ENCODE measurements at places on chromosomes 2 and 18.

DNA sequence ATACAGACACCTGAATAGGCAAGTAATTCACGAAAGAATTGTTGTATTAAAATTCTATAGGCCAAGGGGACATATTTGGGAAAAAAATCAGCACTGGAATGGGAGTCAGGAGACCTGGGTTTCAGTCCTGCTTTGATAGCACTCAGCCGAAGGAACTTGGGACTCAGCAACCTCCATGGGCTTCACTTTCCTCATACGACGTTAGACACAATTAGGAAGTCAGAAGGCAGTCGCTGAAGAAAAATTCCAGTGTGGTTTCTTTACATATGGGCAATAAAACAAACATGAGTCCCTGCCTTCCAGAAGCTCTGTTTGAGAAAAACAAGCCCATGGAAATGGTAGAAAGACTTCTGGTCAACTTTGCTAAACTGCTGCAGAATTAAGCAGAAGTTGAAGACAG lies 15.1 kb upstream of the CYRIA start:
- no peak for DNase-seq

DNA sequence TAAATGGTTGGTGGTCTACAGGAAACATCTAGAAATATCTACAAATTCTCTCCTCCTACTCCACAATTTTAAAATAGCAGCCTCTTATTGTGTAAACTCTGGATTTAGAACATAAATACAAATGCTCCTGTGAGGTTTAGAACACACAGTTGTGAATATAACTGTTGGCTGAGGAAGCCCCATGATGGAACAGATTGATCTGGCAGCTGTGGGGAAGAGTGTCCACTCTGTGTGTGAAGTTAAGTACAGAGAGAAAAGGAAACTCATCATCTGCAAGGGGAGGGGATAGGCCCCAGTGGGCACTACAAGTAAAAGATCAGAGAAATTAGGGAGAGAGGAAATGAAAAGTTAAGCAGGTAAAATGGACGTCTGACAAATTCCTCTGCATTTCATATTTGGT lies 422.7 kb upstream of the FSHR start:
- DNase-seq: no peak

DNA sequence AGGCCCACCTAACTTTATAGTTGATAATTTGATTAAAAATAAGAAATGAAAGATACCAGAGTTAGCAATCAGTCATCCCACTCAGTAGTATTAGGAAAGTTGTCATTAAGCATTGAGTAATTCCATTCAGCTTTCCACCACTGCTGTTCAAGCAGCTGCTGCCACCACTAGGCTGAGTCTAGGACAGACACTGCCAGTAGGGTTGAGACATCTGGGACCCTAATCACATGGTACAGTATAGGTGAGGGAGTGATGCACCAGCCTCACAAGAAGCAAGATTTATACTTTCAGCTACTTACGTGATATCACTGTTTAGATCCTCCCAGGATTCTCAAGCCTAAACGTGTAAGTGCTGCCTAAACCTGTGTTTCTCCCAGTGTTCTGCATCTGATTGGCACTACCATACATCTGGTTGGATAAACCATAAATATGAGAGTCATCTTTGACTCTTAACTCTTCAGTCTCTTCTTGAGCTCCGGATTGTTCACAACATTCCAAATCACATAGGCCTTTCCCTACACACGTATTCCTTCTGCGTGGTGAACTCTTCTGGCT lies 3.2 kb downstream of the UBXN4 start:
- DNase-seq: no peak

- DNase-seq: no peak
Measured at GRCh38 chr2:46568212-46569009, 89.0 kb downstream of the TMEM247 start.

DNA sequence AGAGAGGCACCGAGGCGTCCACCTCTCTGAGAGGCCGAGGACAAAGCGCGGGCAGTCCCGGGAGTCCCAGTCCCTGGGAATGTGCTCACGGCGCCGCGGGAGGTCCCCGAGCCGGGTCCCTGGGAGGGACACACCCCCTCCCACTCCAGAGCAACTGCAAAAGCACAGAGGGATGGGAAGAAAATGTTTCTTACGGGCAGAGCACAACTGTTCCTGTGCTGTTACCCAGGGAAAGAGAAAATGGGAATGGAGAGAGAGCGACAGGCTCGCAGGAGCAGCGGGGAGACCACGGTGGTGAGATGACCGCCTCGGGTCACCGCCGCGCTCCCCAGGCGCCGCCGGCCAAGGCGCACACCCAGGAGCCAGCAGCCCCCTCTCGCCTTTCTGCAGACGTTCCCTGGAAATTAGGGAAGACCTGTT lies 1.2 kb upstream of the BCL11A start:
- DNase-seq: no peak

GRCh38 chr2:121085801-121086200 lies 199.2 kb downstream of the TFCP2L1 start:
- no peak for DNase-seq

GRCh38 chr2:237407700-237408099 lies 6.3 kb downstream of the COL6A3 start:
- DNase-seq: no peak

DNA sequence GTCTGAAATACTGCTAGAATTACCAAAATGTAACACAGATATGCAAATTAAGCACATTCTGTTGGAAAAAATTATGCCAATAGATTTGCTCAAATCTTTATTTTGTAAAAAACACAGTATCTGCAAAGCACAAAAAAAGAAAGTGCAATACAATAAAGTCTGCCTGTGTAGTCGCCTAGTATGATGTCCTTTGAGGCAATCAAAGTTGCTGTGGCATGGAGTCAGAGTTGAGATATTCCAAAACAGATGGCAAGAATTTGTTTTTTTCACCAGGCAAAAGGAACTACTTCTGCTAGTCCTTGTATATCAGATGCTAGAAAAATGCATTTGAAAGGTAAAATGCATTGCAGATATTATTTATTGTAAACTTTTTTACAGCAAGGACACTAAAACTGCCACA lies 531.3 kb upstream of the TMEFF2 start:
- no peak for DNase-seq

- DNase-seq: no peak
Measured at GRCh38 chr18:46291149-46291548, 187.0 kb downstream of the HAUS1 start.

GRCh38 chr2:112893752-112894151 lies 17.2 kb upstream of the IL37 start:
- no peak for DNase-seq

DNA sequence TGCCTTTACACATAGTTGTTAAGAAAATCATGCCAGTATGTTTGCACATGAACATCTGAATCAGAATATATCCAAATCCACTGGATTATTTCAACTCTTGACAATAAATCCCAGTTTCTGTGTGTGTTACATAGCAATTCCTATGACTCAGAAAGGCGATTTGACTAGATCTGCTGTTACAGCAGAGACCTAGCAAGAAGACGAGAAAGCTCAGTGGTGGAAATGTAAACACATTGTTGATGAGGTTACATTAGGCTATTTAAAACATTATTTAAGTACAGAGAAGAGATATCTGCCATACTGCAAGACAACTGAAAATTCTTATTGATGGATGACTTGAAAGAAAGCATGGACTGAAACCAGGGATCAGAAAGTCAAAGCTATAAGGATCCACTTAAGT lies 73.0 kb upstream of the SMIM21 start:
- no peak for DNase-seq

- DNase-seq: no peak
Measured at GRCh38 chr2:228699400-228699799, 517.9 kb upstream of the SPHKAP start.

- no peak for DNase-seq
Measured at GRCh38 chr2:43011158-43011491, 215.3 kb downstream of the ZFP36L2 start.

DNA sequence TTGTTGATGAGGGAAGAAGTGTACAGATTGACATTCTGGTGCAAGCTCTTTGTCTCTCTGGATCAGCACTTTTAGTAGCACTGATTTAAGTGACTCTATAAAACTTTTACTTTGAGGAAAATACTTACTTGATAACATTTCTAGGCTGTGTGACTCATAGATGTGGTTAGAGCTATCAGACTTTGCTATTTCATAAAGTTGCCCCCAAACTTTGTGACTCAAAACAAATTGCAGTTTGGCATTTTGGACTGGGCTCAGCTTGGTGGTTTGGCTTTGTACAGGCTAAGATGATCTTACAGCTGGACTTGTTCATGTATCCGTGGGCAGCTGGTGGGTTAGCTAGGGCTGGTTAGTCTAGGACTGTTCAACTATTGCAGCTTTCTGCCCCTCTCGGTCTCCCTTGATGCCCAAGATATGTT lies 42.1 kb upstream of the GLS start:
- DNase-seq: no peak

DNA sequence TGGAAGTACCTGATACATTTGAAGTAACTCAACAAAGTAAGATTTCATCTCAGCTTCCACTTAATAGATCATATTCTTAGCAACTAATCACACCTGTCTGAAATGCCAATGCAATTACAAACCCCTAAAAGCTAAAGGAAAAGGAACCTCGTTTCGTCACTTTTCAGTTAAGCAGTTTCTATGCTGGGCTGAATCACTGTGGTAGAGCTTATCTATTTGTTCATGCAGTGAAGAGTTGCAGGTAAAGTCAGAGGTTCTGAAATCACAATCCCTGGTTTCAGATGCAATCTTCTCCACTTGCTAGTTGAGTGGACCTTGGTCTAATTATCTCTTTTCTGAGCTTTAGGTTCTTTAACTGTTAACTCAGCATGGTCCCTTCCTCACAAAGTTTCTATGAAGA lies 6.3 kb downstream of the HRH4 start:
- DNase-seq: no peak

DNA sequence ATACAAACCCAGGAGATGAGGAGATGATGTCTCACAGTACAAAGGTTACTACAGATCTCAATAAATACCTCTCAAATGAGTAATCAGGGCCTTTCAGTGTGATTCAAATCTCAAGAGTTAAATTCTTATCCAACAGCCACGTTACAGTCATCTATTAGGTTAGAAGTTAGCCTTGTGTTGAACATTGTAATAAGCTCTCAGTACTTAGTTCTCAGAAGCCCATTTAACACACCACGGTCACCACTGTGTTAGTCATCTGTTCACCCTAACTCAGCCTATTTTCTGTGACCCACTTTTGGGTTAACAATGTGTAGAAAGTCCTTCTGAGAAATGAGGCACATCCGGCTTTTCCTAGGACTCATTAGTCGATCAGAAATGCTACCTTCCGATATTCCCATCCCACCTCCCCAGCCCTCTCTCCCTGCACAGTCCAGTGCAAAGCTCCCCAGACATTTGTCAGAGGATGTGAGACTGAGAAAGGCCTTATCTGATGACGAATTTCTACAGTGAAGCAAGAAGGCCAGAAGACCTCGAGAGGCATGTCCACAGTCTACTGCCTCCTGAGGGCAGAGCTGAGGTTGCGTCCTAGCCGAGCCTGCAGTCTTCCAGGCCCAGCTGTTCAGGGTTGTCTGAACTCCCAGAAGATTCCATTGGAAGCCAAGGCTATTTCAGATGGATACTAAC lies 92.6 kb downstream of the ACTR2 start:
- no peak for DNase-seq

DNA sequence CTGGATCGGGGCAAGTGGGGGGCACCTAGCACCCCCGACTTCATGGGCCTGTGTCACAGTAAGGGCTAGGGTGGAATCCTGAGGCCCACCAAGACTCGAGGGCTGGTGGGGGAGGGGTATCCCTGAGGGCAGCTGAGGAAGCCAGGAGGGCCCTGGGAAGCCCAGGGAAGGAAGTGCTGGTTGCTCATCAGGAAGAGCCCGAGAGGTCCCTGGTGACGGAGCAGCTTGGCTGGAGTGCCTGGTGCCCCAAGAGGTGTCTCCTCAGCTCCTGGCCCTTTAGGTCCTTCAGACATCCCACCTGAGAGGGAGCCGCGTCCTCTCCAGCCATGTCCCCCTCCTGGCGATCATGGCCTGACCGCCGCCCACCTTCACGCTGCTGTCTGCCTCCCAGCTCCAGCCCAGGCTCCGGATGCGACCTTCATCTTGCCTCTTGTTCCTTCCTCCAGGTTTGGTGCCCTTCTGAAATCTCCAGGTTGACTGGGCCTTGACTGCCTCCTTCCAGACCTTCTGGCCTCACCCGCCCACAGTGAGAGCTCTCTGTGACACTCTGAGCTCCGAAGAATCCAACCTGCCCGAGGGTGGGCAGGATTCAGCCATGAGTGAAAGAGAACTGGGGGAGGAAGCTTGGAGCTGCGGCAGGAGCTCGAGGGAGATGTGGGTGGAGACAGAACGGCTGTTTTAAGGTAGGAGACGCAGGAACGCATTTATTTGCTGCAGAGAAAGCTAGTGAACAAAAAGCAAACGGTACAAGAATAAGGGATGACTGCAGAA lies 42.7 kb upstream of the SEMA4C start:
- no peak for DNase-seq

DNA sequence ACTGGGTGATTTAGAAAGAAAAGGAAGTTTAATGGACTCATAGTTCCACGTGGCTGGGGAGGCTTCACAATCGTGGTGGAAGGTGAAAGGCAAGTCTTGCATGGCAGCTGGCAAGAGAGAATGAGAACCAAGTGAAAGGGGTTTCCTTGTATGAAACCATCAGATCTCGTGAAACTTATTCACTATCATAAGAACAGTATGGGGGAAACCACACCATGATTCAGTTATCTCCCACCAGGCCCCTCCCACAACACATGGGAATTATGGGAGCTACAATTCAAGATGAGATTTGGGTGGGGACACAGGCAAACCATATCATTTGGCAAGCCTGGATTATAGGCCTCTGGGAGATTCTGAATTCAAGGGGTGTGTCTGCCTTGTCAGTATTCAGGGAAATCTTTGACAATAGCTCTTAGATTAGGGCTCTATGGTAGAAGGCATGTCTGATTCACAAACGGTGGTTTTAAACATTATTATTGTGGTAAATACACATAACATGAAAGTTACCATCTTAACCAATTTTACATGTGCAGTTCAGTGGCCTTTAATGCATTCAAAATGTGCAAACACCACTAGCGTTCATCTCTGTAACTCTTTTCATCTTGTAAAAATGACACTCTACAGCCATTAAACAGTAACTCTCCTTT lies 15.3 kb upstream of the PLB1 start:
- DNase-seq: no peak

GRCh38 chr18:13379062-13379865 lies 160.7 kb downstream of the LDLRAD4 start:
- no peak for DNase-seq

- no peak for DNase-seq
Measured at GRCh38 chr2:127095784-127096183, 11.2 kb downstream of the BIN1 start.

- no peak for DNase-seq
Measured at GRCh38 chr2:109239720-109240119, 110.7 kb downstream of the SH3RF3 start.

GRCh38 chr2:158006961-158007719 lies 94.5 kb upstream of the UPP2 start:
- DNase-seq: no peak

Measured in activated gamma-delta T cell (primary cell).